Purkinje cell (primary cell): ENCODE measurements at places on chromosomes 11 and 22. TPM values are rescaled to one million over a fixed set of nuclear protein-coding genes. Genes with fewer than 3 reads are reported as not detected.

Gene OR51B2
- not detected in 2 replicates for polyA plus RNA-seq

Gene DENND6B
- 1.9 and 2.6 TPM in 2 replicates for polyA plus RNA-seq

Gene KRTAP5-7
- polyA plus RNA-seq = 2.5 TPM in 1 of 2 replicates, not detected in the other

Gene BIK
- not detected in 2 replicates for polyA plus RNA-seq

Gene FGF4
- polyA plus RNA-seq = not detected in 2 replicates

Gene PRRG4
- polyA plus RNA-seq = 0.07 and 0.36 TPM in 2 replicates

Gene TIMM10B
- 33.8 and 37.8 TPM in 2 replicates for polyA plus RNA-seq

Gene OR5D18
- polyA plus RNA-seq = not detected in 2 replicates

Gene TRPC6
- polyA plus RNA-seq = 0.07 TPM in 1 of 2 replicates, not detected in the other

Gene SEC14L2
- 1.5 TPM in 1 of 2 replicates, not detected in the other for polyA plus RNA-seq

Gene DGCR6L
- 8.5 and 13.6 TPM in 2 replicates for polyA plus RNA-seq

Gene HEPN1
- 2.5 TPM in 1 of 2 replicates, not detected in the other for polyA plus RNA-seq

Gene CNGA4
- not detected in 2 replicates for polyA plus RNA-seq

Gene HPX
- not detected in 2 replicates for polyA plus RNA-seq

Gene MUC15
- polyA plus RNA-seq = not detected in 2 replicates

Gene RIC8A
- 5.9 and 8.3 TPM in 2 replicates for polyA plus RNA-seq

Gene GLYAT
- not detected in 2 replicates for polyA plus RNA-seq

Gene ARHGAP20
- polyA plus RNA-seq = 52.8 and 66.3 TPM in 2 replicates

Gene OR8D4
- not detected in 2 replicates for polyA plus RNA-seq

Gene PPP2R5B
- 1.5 and 3.1 TPM in 2 replicates for polyA plus RNA-seq

Gene TREH
- 1.4 and 1.7 TPM in 2 replicates for polyA plus RNA-seq

Gene GAL
- not detected in 2 replicates for polyA plus RNA-seq

Gene ADM
- polyA plus RNA-seq = not detected in 2 replicates

Gene CECR2
- polyA plus RNA-seq = 0.11 and 0.75 TPM in 2 replicates

Gene PDGFB
- polyA plus RNA-seq = 0.90 and 1.1 TPM in 2 replicates

Gene FIBP
- 37.0 and 67.8 TPM in 2 replicates for polyA plus RNA-seq

Gene OR10A5
- not detected in 2 replicates for polyA plus RNA-seq

Gene APOL5
- polyA plus RNA-seq = not detected in 2 replicates

Gene C11orf97
- polyA plus RNA-seq = not detected in 2 replicates

Gene SCUBE2
- 2.7 and 6.4 TPM in 2 replicates for polyA plus RNA-seq

Gene TCN1
- polyA plus RNA-seq = not detected in 2 replicates

Gene CARD18
- polyA plus RNA-seq = 0.46 TPM in 1 of 2 replicates, not detected in the other

Gene ACTN3
- not detected in 2 replicates for polyA plus RNA-seq

Gene CDPF1
- 0.93 and 1.6 TPM in 2 replicates for polyA plus RNA-seq
